Right ventricle myocardium inferior (tissue), 1 donor: ENCODE measurements at places on chromosomes 2 and 18. TPM values are rescaled to one million over a fixed set of nuclear protein-coding genes. Genes with fewer than 3 reads are reported as not detected.

LYPD1 gene
- not detected for total RNA-seq

GRCh38 chr2:172856606-172857005, 121.0 kb downstream of the RAPGEF4 start:
- no peak for DNase-seq

GRCh38 chr2:88657131-88657530, 29.9 kb upstream of the EIF2AK3 start:
- no peak for DNase-seq

- DNase-seq, result peak; percentile 73
Observed at GRCh38 chr2:226798422-226799210, 1.0 kb downstream of the IRS1 start.

DNA sequence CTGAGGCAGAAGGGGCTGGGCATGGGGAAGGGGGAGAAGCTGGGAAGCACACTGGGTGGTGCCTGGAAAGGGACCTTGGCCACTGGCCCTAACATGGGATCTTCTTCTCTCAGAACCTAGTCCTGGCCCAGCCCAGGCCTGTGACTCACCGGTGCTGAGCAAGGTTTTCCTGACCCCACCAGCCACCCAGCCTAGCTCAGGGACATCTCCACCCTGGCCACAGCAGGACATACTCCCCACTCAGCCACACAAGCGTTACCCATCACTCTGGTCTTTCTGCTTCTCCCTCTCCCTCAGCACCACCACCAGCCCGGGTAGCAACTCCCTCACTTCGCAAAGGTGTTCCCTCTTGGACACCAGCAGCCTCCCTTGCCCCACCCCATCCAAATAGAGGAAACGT, 22.8 kb downstream of the TNS1 start:
- DNase-seq, result peak; percentile 73

DNA sequence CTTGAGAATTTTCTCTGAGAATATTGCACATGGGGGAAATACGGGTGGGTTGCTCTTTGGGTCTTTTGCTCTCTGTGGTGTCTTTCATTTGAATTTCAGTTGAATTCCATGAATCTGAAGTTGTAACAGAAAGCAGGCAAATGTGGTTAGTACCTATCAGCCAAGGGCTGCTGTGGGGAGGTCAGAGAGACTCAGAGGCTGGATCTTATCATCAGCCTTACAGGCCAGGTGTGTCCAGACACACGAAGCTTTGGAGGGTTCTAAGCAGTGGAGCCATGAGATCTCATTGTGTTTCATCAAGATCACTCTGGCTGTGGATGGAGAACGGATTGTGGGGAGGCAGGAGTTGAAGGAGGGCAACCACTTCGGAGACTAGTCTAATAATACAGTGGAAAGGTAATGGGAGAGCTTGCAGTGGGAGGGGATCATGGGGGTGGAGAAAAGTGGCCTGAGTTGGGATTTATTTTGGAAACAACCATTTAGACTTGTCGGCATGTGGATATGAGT, 68.1 kb downstream of the GNAL start:
- no peak for DNase-seq
